Bronchial smooth muscle cell (primary cell): ENCODE measurements at places on chromosomes 16 and 17. TPM values are rescaled to one million over a fixed set of nuclear protein-coding genes. Genes with fewer than 3 reads are reported as not detected.

Gene FA2H
- not detected in 2 replicates for total RNA-seq

Gene OTOP2
- not detected in 2 replicates for total RNA-seq

Gene NPIPB9
- total RNA-seq: 2.4 TPM in 1 of 2 replicates, not detected in the other

Gene KRT31
- not detected in 2 replicates for total RNA-seq

Gene SLC12A3
- under 0.01 TPM in 1 of 2 replicates, not detected in the other for total RNA-seq

Gene SLC5A10
- not detected in 2 replicates for total RNA-seq

Gene SEPTIN12
- total RNA-seq: not detected in 2 replicates

Gene ARL5C
- under 0.01 TPM in 1 of 2 replicates, not detected in the other for total RNA-seq

Gene CCR7
- total RNA-seq: not detected in 2 replicates

Gene CX3CL1
- total RNA-seq: under 0.01 TPM in 1 of 2 replicates, not detected in the other

Gene KRT17
- 4.9 and 35.8 TPM in 2 replicates for total RNA-seq

Gene GRAP
- total RNA-seq: under 0.01 and 0.34 TPM in 2 replicates

Gene CIBAR2
- total RNA-seq: not detected in 2 replicates

Gene KRTAP9-2
- not detected in 2 replicates for total RNA-seq

Gene KRT24
- not detected in 2 replicates for total RNA-seq

Gene CDR2
- 27.9 and 35.8 TPM in 2 replicates for total RNA-seq

Gene PLA2G10
- total RNA-seq: not detected in 2 replicates

Gene AANAT
- total RNA-seq: not detected in 2 replicates

Gene CCL16
- total RNA-seq: not detected in 2 replicates

Gene NOTUM
- under 0.01 TPM in 1 of 2 replicates, not detected in the other for total RNA-seq

Gene TM4SF5
- not detected in 2 replicates for total RNA-seq

Gene GPR142
- total RNA-seq: 0.16 TPM in 1 of 2 replicates, not detected in the other

Gene RNF222
- total RNA-seq: not detected in 2 replicates

Gene KRTAP1-5
- total RNA-seq: not detected in 2 replicates
